ENCODE measurements at places on chromosomes 16 and 17. TPM values are rescaled to one million over a fixed set of nuclear protein-coding genes. Genes with fewer than 3 reads are reported as not detected.

Gene SYT17
- total RNA-seq: 0.05 TPM

Gene SLC22A31
- 8.6 TPM for total RNA-seq

Gene TOP2A
- total RNA-seq: 6.5 TPM

Gene TBC1D26
- 0.18 TPM for total RNA-seq

Gene KRT24
- not detected for total RNA-seq

Gene CHST4
- not detected for total RNA-seq

Gene MT1A
- total RNA-seq: not detected

Gene CCDC200
- not detected for total RNA-seq

Gene SMURF2
- total RNA-seq: 404 TPM

Gene NOD2
- under 0.01 TPM for total RNA-seq

Gene HID1
- 0.30 TPM for total RNA-seq

Gene DNAH3
- not detected for total RNA-seq

Gene LDHD
- total RNA-seq: 1.8 TPM

Gene NTN3
- total RNA-seq: 0.59 TPM

Gene TMC7
- 0.69 TPM for total RNA-seq

Gene HEXD
- 8.9 TPM for total RNA-seq

Gene ZNF207
- total RNA-seq: 126 TPM

Gene FOXN1
- total RNA-seq: not detected

Gene KRT28
- total RNA-seq: not detected

Gene CHD9NB
- total RNA-seq: 2.2 TPM

Gene EVI2A
- 0.09 TPM for total RNA-seq

Gene ERN2
- not detected for total RNA-seq

Gene HS3ST3A1
- 36.3 TPM for total RNA-seq

Gene SRCIN1
- total RNA-seq: not detected

Gene HIGD1B
- total RNA-seq: not detected

Gene TNFSF13
- total RNA-seq: 0.83 TPM

Gene CA5A
- total RNA-seq: not detected

Gene PIMREG
- total RNA-seq: 13.7 TPM

Gene PSME3IP1
- 59.4 TPM for total RNA-seq

Gene COPRS
- total RNA-seq: 87.4 TPM

Gene ENPP7
- not detected for total RNA-seq

Gene PABPN1L
- not detected for total RNA-seq

Gene FNDC8
- not detected for total RNA-seq

Gene ITGAE
- total RNA-seq: 9.1 TPM
